ENCODE measurements at places on chromosomes 11 and 22. TPM values are rescaled to one million over a fixed set of nuclear protein-coding genes. Genes with fewer than 3 reads are reported as not detected.

The CABP4 gene
- not detected for total RNA-seq

The DGCR6 gene
- total RNA-seq = 2.1 TPM

The MYOD1 gene
- not detected for total RNA-seq

The AKIP1 gene
- 40.7 TPM for total RNA-seq

The CHRDL2 gene
- not detected for total RNA-seq

The CFL1 gene
- total RNA-seq = 765 TPM

The RIC3 gene
- 0.68 TPM for total RNA-seq

The ALG9 gene
- 41.0 TPM for total RNA-seq

The PRRG4 gene
- total RNA-seq = 9.9 TPM

The OR10A3 gene
- not detected for total RNA-seq

The CST6 gene
- total RNA-seq = 1.7 TPM

The TRIM51 gene
- not detected for total RNA-seq

The HEPACAM gene
- not detected for total RNA-seq

The CTTN gene
- total RNA-seq = 309 TPM

The TUB gene
- total RNA-seq = under 0.01 TPM

The MPZL3 gene
- total RNA-seq = 64.3 TPM

The OR52I2 gene
- total RNA-seq = not detected

The ZNF214 gene
- 2.1 TPM for total RNA-seq

The OR51B5 gene
- total RNA-seq = not detected

The OR2D2 gene
- under 0.01 TPM for total RNA-seq

The LRRC32 gene
- total RNA-seq = 0.07 TPM

The FGF4 gene
- total RNA-seq = not detected

The NELL1 gene
- total RNA-seq = not detected

The SYT12 gene
- 10.2 TPM for total RNA-seq

The PLEKHB1 gene
- total RNA-seq = 0.21 TPM

The MAPK11 gene
- total RNA-seq = 9.5 TPM

The BBOX1 gene
- 0.68 TPM for total RNA-seq

The LRRC10B gene
- total RNA-seq = not detected

The MMP13 gene
- total RNA-seq = 0.07 TPM

Measured in nasal cavity respiratory epithelium epithelial cell of viscerocranial mucosa (primary cell).